ENCODE measurements at places on chromosomes 7 and 10. TPM values are rescaled to one million over a fixed set of nuclear protein-coding genes. Genes with fewer than 3 reads are reported as not detected.

BAZ1B gene
- polyA plus RNA-seq: 53.0 TPM

COBL gene
- polyA plus RNA-seq: 145 TPM

COL28A1 gene
- polyA plus RNA-seq: 1.1 TPM

AKR1C8 gene
- not detected for polyA plus RNA-seq

TBXAS1 gene
- polyA plus RNA-seq: 6.4 TPM

ETV1 gene
- polyA plus RNA-seq: 11.0 TPM

MET gene
- polyA plus RNA-seq: 15.2 TPM

TAC1 gene
- polyA plus RNA-seq: 0.80 TPM

CYP3A4 gene
- polyA plus RNA-seq: not detected

DPY19L1 gene
- polyA plus RNA-seq: 16.0 TPM

PLAU gene
- 32.5 TPM for polyA plus RNA-seq
